ENCODE measurements at places on chromosomes 4 and X.

- DNase-seq: no peak
Observed at GRCh38 chr4:145414841-145415240, 66.8 kb upstream of the SMAD1 start.

DNA sequence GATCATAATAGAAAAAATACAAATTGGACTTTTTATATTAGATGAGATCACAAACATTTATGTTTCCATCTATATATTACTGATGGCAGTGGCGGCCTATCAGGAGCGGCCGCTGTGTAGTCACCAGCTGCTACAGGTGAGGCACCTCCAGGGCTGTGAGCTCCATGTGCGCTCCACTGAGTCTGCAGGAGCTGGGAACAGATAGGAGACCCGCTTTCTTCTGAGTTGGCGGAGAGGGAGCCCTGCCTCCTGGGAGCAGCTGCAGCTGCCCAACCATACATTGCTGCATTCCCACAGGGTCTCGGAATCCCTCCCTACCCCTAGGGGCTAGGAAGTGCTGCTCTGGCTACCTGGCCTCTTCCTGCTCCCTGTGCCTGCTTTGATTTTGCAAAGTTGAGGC is 812.9 kb downstream of the PDHA2 start:
- no peak for DNase-seq

GRCh38 chrX:132031867-132032266 is 8.8 kb downstream of the STK26 start:
- no peak for DNase-seq

- no peak for DNase-seq
Observed at GRCh38 chr4:26360864-26361263, 40.0 kb downstream of the RBPJ start.

DNA sequence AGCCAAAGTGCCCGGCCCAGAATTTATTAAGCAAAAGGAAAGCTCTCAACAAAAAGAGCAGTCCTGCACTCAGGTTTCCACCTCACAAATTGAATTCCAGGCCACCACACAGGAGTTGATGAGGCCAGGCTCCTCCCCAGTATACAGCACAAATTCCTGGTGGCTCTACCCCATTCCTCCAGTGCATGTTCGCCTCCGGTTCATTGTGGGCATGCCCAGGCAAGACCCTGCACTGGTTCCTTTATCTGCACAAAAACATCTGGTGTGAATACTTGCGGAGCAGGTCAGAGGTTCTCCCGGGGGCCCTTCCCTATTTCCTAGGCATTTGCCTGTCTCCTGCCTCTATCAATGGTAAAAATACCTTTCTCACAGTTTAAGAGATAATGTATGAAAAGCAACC is 195.2 kb upstream of the ANXA10 start:
- DNase-seq: no peak
